ENCODE measurements at places on chromosomes 5 and 9.

DNA sequence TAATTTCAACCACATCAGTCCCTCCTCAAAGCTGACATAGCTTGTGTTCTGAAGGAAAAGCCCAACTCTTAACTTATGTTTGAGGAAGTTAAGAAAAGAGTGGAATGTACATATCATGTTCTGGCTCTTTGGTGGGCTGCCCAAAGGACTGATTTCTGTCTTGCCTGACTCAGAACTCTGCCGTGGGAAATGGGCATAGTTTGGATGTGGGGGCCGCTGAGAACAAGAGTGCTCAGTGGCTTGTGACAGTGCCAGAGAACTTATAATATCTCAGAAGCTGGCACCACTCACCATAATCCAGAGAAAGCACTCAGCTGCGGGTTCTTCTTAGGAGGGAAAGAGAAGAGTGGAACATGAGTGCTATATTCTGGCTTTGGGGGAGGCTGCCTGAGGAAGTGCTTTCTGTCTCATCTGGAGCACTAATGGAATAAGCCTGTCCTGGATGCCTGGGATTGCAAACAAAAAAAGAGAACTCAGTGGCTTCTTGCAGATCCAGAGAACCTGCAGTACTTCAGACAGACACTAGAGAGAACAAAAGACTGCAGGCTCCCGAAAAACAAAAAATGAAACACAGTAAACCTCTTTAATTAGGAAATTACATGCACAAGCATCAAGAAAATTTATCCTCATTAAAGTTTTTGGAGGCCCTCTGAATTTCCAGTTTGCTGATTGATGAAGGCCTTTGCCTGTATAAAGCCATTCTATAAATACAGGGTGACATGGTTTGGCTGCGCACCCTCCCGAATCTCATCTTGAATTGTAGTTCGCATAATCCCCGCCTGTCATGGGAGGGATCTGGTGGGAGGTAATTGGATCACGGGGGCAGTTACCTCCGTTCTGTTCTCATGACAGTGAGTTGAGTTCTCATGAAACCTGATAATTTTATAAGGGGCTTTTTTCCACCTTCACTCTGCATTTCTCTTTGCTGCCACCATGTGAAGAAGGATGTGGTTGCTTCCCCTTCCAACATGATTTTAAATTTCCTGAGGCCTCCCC is 207.0 kb downstream of the DMAC1 start:
- DNase-seq, result no peak

DNA sequence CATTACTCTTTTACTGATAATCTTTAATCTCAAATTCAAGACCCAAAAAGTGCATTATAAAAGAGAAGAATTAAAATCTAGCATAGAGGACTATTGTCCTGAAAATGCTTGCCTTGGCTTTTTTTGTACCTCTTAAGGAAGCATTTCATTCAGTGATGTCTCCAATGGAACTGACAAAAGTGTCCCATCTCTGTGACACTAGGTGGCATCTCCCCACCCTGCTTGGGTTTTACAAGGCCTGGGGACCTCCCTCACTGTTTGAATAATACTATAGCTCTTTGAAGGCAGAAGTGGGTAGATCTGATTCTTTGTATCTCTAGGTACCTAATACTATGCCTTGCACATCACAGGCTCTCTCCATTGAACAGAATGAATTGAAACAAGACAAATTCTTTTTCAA is 180.6 kb downstream of the EPB41L4A start:
- DNase-seq, result no peak

DNA sequence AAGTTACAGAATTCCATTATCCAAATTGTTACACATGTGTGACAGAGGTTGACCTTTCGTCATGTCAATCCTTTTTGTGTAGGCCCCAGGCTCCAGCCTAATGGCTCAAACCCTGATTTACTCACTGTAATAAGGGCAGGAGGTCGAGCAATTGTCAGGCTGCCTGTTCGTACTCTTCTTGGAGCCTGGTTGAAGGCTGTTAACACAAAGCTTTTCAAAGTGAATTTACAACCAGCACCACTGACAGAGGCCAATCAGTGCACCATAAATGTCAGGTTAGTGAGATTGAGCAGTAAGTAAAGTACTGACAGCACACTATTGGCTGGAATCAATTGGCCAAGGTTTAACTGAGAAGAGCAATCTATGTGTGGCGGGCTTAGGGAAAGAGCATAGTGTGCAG is 16.8 kb downstream of the PRDM6 start:
- no peak for DNase-seq

DNA sequence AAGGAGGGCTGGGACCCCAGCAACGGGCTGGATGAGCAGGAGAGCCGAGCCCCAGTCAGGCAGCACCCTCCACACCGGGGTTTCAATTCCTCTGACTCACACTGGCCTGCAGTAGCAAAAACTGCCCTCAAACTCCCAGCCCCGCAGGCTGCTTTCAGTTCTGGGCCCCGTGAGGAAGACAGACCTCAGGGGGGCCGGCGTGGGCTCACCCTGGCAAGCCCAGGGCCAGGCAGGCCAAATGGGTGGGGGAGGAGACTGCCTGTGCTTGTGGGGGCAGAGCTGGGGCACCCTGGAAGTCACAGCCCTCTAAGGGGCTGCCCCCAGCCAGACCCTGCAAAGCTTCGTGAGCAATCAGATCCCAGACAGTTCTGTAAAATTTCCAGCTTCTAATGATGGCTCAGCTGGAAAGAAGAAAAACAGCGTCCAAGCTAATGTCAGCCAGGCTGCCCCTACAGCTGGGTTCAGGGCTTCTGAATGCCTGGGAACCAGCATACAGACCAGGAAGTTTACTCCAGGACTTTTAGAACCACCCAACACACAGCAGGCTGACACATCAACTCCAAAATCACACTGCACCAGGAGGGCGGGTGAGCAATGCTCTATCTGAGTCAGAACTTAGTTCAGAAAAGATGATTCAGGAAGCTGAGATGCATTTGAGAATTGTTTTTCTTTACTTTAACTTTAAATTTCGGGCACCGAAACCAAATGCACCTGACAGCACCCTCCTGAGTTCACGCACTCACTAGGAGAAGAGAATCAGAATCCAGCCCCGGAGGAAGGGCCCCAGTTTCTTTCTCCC is 34.7 kb downstream of the LPCAT1 start:
- DNase-seq, result no peak

DNA sequence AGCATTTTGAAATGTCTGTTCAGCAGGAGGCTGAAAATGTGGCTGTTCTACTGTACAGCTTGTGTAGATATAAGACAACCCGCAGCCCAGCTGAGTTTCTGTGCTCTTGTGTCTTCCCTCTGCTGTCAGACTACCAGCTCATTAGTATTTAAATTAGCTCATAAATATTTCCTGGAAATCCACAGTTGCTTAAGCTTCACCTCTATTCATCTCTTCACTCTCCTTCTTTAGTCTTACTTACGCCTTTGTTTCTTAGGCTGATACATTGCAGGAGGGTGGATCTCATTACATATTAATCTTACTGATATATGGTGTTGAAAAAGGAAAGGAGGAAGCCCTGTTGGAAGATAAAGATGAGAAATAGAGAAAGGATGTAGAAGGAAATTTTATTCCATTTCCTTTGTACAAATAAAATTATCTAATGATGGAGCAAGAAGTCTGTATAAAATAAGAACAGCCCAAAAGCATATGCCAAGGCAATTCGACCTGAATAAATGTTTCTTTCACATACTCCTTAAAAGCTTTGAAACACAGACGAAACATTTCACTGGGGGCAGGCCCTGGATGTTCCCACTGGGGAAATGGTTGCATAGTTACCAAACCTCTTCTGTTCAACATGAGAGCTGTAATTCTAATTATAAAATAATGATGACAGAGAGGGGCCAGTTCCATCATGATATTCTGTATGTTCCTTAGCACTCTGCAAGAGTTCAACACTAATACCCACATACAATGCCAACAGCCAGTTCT is 111.8 kb upstream of the APC start:
- no peak for DNase-seq

- no peak for DNase-seq
These were observed 165.0 kb upstream of the ZNF462 start for GRCh38 chr9:106697750-106698502.

DNA sequence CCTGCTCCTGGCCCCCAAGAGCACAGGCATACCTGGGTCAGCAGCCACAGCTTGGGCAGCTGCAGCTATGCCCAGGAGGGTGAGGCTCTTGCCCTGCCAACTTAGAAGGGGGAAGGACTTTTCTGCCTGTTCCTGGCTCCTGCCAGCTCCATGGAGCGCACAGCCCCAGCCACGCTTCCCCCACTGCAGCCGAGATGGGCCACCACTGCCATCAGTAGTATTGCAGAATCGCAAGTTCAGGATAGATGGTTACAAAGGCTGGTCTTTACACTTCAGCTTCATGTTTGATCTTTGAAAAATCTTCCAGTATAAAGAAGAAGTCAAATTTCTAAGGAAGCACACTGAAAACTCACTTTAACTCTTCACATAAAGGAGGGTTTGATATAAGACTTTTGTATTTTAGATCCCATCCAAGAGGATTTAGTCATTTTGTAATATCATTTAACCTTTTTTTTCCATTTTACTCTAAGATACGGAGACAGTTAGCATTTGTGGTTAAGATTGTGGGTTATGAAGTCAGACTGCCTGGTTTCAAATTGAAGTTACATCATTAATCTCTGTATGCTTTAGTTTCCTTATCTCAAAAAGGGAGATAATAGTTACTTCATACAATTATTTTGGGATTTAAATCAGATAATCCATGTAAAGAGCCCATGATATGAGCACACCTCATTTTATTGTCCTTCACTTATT is 81.8 kb downstream of the NLN start:
- no peak for DNase-seq

GRCh38 chr5:176986280-176986679 is 20.3 kb downstream of the UIMC1 start:
- DNase-seq, result no peak

GRCh38 chr5:38569180-38569579 is 12.7 kb upstream of the LIFR start:
- DNase-seq, result no peak

- no peak for DNase-seq
These were observed 84.5 kb downstream of the BRINP1 start for GRCh38 chr9:119284587-119285337.

DNA sequence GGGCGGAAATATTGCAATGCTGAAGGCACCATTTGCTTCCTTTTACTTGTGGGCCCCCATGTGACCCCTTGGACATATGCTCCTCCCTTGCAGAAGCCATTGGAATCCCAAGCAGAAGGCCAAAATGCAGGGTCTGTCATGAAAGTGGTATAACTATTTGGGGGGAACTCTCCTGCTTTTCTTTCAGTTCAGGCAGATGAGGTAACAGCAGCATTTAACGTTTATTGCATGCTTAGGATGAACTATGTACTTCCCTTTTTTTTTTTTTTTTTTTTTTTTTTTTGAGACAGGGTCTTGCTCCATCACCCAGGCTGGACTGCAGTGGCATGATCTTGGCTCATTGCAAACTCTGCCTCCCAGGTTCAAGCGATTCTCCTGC is 7.8 kb downstream of the FOXI1 start:
- DNase-seq, result no peak

- DNase-seq, result no peak
These were observed 143.3 kb downstream of the SEC61B start for GRCh38 chr9:99365233-99365980.

DNA sequence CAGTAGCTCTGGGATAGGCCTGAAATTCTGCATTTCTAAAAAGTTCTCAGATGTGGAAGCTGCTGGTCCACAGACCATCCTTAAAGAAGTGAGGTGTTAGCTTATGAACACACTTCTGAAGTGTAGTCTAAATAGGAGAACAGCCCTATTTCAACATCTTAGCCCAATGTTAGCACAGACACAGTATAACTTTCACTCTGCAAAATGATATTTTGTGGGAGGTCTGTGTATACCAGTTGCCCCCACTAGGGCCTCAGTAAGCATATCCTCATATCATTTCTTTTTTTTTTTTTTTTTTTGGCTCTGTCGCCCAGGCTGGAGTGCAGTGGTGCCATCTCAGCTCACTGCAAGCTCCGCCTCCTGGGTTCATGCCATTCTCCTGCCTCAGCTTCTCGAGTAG is 7.5 kb upstream of the HABP4 start:
- no peak for DNase-seq

DNA sequence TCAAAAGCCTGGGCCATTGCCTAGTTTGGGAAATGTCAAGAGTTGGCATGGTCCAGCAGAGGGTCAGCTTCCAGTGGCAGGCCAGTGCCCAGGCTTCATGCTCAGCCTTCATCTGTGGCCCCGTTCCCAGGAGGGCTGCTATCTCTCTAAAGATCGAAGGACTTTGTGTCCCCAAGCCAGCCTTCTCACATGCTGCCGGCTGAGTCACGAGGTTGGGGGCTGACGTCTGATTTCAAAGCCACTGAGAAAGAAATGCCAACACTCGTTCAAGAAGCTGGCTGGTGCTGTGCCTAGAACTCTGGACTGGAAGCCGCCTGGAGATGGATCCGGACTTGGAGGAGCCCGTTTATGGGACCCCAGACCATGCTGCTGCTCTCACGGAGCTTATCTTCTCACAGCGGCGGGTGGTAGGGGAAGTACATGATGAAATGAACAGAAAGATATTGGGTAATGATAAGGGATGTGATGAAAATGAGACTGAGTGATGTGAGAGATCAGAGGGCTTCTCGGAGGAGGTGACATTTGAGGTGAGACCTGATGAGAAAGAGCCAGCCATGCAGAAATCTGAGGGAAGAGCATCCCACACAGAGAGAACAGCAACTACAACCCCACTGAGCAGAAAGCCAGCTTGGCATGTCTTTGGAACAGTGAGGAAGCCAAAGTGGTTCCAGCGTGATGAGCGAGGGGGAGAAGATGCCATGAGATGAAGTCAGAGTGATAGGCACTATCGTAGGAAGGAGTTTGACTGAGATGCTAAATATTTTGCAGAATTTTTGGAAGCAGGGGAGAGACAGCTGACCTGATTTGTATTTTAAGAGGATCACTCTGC is 54.9 kb upstream of the BOD1 start:
- no peak for DNase-seq

DNA sequence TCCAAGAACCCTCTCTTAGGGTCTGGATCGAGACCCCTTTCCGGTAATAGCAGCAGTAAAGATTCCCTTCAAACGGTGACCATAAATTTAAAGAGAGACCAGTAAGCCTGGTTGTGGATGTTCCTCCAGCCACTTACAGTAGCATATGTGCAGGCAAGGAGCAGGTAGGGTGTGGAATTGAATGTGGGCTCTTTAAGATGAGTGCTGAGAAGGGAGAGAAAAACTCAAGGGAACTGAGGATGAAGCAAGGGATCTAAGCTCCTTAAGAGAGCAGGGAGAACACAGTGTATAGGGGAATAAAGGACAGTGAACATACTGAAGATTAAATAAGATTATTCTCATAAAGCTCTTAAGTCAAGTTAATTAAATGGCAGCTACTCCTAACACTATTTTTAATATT is 51.3 kb downstream of the DPYSL3 start:
- no peak for DNase-seq

DNA sequence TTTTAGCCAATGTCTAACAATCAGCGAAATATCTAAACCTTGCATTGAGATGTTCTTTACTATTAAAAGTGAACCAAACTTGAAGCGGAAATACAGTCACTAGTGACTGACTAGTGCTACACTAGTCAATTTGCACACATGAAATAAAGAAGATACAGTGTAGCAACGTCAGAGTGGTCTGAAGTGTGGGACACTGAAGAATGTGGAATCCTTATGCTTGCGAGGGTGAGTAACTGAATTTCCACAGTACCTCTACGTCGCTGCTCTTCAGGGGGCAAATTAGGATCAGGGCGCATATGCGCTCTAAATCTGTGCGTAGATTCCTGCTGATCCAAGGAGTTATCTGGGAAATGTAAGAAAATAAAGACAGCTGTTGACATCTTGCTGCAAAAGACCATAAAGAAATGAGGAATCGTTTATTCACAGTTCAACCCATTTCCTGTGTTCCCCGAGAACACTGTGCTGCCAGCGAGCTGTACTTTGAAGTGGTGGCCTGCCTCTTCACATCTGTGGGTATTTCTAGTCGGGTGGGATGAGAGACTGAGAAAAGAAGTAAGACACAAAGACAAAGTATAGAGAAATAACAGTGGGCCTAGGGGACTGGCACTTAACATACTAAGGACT is 39.8 kb upstream of the FLT4 start:
- DNase-seq, result no peak

Data from vagina (tissue), 2 donors.